ENCODE measurements at places on chromosomes 4 and X.

- no peak for DNase-seq
These were observed 5.1 kb upstream of the MYOZ2 start for GRCh38 chr4:119130365-119131065.

DNA sequence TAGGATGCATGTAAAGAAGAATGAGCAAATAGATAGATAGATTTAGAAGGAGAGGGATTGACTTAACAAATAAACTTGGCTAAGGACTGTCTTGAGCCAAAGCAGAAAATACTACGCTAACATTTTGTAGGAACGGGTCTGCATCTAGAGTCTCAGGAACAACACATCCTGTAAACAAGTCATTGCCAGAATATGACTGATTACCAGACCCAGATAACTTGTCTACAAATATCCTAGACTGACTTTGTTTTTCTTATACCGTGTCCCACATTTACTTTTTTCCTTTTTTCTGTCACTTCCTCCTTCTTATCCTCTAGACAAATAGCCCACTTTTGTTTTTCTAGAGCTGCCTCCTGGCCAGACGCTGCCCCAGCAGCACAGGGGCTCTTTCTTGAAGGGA is 393.6 kb downstream of the PDGFC start:
- no peak for DNase-seq

GRCh38 chrX:153411988-153412574 is 809 bp downstream of the ZFP92 start:
- DNase-seq = no peak

DNA sequence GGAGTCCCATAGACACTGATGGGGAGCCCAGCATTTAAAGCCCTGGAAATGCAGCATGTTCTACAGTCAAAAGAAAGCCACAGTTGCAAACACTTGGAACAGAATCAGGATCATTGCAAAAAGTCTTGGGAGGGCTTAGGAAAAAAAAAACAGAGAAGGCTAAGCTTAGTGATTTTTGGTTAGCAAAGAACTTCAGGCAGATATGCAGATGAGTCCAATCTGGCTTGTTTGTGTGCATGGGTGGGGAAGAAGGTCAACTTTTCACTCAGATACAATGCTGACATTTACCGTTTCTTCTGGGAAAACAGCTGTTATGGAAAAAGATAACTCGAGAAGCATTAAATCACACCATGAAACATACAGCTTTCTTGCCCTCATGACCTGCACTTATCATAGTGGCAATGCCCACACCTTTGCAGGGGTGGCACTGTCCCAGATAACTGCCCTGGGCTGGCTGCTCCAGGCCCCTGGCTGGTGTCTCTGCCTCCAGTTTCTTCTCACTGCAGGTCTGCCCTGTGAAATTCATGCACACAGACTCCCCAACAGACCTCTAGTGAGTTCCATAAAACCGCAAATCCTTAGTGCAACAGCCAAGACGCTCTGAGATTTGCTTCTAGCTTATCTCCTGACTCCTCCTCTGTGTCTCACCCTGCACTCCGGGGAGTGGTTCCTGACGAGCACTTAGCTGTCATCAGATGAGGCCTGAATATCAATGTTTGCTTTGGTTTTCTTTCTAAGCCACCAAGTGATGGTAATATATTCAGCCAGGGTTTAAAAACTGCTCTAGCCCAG is 99.2 kb downstream of the DRD5 start:
- DNase-seq = no peak

DNA sequence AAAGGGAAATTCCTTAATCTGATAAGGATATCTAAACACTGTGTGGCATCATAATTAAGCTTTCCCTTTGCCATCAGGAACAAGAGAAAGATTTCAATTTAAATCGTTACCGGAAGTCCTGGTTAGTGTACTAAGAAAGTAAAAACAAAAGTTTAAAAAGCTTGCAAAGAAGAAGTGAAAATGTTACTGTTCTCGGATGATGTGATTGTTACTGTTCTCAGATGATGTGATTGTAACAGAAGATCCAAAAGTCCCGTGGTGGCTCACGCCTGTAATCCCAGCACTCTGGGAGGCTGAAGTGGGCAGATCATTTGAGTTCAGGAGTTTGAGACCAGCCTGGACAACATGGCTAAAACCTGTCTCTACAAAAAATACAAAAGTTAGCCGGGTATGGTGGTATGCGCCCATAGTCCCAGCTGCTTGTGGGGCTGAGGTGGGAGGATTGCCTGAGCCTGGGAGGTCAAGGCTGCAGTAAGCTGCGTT is 62.5 kb downstream of the RGS12 start:
- DNase-seq = no peak

DNA sequence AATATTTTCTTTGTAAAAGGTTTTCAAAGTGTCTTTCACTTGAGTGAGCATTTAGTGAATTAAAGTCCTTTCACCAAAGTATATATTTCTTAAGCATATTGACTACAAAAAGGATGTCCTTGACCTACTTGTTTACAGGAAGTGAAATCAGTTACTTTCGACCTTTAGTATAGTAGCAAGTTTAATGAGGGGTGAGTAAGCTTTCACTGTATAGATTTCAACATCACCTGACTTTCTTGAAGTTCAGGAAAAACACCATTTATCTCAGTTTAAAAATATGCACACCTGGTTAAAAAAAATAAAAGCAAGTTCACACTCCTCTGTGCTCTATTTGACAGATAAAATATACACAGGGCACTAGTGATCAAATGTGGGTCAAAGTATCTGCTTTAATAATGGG is 88.1 kb downstream of the CCSER1 start:
- no peak for DNase-seq

DNA sequence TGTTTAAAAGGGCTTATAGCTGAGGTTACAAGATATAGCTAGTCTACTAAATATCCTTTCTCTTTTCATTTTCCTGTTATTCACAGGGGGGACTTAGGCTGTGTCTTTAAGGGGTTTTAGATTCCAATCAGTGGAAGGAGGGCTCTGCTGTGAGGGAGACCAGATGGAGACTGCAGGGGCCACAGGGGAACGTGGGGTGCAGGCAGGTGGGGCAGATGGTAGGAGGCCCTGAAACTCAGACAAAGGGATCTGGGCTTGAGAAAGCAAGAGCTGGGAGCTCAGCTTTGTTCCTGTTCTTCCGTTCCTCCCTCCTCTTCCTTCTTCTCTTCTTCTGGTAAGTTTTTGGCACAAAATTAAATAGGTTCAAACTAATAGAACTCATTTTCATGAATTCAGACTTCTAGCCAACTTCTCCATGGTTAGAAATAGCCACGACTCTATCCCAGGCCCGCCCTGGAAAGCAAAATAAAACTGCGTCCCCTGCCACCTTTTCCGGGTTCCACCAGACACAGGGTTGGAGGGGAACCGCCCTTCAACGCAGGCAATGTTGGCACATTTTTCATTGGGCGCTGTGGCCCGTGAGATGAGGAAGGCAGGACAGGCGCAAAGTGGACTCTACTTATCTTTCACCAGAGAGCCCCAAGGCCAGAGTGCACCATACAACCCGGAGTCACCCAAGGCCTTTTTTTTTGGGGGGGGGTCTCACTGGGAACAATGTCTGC is 3.5 kb upstream of the TMSB4X start:
- DNase-seq = no peak

GRCh38 chr4:147361726-147362125 is 119.2 kb upstream of the EDNRA start:
- DNase-seq = no peak

GRCh38 chrX:72576141-72576894 is 3.7 kb upstream of the HDAC8 start:
- DNase-seq = no peak

- no peak for DNase-seq
These were observed 20.5 kb upstream of the ENPP6 start for GRCh38 chr4:184238072-184238745.

DNA sequence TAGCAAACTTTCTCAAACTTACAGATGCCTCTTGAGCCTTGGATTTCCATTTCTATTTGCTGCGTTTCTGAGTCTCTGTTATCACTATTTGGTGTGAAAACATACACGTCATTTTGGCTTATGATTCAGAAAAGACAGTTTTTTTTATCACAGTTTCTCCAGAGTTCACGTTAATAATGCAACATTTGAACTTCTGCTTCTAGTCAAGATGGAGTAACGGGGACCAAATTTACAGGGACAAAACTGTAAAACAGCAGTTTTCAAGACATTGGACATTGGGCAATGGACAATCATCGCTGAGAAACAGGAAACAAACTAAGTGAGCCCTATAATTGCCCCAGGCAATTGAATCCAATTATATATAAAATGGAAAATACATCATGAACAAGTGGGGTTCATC is 36.2 kb upstream of the TASL start:
- no peak for DNase-seq

- no peak for DNase-seq
These were observed 63.9 kb downstream of the GPR50 start for GRCh38 chrX:151240237-151240636.

DNA sequence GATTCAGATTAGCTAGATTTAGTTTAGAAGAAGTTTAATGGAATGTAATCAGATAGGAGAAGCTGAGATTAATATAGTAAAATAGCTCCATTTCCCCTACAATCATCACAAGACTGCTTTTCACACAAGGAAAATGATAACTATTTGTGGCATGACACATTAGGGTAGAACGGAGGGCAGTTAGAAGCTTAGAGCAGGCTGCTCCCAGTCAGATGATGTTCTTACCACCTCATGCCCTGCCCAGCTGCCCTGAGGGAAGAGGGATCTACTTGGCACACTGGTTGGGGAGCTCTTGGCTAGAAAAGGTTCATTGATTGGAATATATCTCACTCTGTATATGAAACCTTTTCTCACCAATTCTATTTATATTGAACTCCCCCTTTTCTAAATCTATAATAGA is 180.7 kb upstream of the IL15 start:
- no peak for DNase-seq

DNA sequence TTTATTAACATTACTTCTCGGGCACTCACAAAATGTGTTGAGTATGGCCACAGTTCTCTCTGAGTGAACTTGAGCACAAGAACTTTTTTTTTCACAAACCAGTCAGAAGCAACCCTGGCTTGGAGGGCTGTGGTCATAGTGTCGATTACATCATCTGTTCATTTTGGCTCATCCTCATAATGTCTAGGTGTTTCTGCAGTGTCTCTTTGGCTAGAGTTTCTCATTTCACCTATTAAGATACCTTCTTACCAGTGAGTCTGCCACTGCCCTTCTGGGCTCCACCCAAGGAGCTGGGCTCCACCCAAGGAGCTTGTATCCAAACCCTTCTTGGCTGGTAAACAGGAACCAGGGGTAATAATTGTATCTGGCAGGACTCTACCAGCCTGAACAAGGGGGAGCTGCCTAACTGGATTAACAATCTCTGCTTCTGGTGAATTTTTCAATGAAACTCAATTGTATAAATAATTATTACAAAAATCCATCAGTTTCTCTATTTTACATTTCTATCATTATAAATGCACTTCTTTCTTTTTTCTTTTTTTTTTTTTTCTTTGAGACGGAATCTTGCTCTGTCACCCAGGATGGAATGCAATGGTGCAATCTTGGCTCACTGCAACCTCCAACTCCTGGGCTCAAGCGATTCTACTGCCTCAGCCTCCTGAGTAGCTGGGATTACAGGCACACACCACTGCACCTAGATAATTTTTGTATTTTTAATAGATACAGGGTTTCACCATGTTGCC is 667.7 kb upstream of the SLIT2 start:
- no peak for DNase-seq

DNA sequence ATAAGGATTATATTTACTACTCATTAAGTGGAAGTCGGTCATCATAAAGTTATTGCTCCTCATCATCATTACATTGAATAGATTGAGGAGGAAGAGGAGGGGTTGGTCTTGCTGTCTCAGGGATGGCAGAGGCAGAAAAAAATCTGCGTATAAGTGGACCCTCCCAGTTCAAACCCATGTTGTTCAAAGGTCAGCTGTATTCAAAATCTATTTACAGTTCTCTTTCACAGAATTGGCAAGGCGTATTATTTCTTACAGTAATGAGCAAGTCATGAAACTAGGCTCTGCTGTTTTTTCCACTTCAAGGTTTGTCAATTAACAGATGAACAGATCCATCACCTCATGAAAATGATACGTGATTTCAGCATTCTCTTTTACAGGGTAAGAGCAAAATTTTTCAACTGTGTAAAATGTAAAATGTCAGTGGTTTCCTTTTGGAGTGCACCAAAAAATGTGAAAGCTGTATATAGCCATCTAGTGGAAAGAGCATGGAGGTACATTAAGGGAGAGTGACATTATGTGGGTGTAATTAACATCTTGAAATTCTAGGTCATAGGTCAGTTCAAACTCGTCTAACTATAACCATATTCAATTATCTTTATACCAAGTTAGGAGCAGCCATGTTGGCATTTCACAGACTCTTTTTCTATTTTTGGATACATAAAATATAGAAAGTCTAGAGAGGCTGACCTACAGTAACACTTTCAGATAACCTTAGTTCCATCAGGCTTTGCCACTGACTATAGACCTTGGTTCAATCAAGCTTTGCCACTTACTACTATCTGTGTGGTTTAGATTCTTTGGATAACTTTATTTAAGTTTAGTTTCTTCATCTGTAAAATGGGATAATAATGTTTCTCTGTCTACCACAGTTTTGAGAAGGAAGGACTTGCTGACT is 30.1 kb downstream of the NEIL3 start:
- DNase-seq = no peak

- DNase-seq = no peak
These were observed 241.4 kb upstream of the CNKSR2 start for GRCh38 chrX:21132686-21133393.

DNA sequence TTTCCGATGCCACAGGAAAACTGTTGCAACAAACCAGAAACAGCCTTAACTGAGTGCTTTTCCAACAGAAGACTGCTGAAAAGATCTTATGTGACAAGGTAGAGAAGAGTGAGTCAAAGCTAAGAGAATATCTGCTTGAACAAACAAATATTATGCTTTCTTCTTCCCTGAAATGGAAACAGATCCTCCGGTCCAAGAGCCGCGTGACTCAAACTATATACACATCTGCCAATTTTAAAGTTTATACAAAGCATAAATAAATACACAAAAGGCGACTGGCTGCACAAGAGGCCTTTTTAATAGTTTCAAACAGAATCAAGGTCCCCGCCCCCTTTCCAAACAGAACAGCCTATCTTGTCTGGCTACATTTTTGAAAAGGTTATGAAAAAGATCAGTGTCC is 329.7 kb upstream of the F9 start:
- no peak for DNase-seq

Data from NCI-H2029 treated with DMSO at 0.1 percent for 48 hours (cell line).